Activated CD4-positive, alpha-beta T cell treated with anti-CD3 and anti-CD28 coated beads, Interleukin-2, Interleukin-6, amounts not matched to agents 100 ng/mL and 50 ng/mL, durations not matched to agents 16 hours and 8 hours (primary cell): ENCODE measurements at places on chromosomes 13 and 19.
A peak's percentile ranks its signal among the peaks of the same experiment; 100 is the strongest.

- DNase-seq = no peak
These were observed 3.1 kb downstream of the SLC25A15 start for GRCh38 chr13:40792284-40793051.

DNA sequence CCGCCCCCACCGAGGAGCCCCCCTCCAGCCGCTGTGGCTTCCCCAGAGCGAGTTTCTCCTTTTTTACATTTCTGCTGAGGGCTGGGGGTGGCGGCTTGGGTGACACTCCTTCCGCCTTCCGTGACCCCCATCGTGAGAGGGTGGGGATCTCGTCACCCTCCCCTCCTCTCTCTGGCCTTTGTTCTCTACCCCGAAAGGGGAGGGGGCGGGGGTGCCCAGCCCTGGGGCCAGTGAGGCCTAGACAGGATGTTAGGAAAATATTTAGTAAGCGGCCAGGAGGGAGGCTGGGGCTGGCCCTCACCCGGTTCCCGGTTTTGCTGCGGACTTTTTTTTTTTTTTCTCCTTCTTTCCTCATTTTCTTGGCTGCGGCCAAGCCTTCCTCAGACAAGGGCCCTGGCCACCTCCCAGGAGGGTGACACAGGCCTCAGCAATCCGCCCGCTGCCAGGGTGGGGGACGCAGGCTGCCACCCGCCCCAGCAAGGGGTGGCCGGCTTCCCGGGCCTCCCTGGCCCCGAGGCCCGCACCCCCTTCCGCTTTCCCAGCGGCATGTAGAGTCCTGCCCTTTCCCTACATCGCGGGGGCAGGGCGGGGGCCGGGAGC is 3.9 kb downstream of the MIDN start:
- DNase-seq = peak; percentile 77

DNA sequence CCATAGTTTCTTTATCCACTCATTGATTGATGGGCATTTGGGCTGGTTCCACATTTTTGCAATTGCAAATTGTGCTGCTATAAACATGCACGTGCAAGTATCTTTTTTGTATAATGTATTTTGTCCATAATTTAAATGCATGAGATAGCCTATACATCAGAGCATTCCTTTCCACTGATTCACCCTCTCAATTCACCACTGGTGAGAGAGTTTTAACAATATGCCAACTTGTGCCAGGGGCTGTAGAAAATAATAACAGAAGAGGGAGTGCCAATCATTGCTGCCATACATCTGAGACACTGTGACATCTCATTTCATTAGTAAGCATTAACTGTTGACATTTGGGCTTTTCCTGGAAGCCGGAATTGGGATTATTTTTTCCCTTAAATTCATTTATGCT is 125.1 kb downstream of the RAP2A start:
- no peak for DNase-seq

GRCh38 chr19:51075998-51076397 is 6.7 kb downstream of the KLK14 start:
- no peak for DNase-seq

DNA sequence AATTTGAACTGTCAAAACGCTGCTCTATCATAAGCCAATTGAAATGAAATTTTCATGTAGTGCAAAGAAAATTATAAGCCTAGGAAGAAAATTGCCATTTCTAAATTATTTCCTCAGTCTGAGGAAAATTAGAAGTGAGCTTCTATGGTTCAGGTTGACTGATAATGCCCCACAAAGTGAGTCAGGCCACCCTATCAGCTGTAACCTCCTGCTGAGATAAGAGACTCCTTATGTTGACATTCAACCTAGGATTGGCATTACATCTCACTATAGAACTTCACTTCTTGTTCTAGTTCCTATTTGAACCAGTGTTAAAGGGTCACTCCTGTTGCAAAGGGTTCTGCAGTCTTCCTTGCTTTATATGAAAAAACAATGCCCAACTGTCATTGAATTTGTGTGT is 32.6 kb upstream of the RFC3 start:
- DNase-seq = no peak

- DNase-seq = no peak
These were observed at the start of gene GNG8 for GRCh38 chr19:46635920-46636761. TSS of gene GNG8 (minus strand) at chr19:46636202. CDS start at chr19:46634682, 1,520 bp downstream.

GRCh38 chr13:92451060-92451459 is 775.5 kb upstream of the GPC6 start:
- no peak for DNase-seq

- no peak for DNase-seq
These were observed 213.6 kb upstream of the CSNK1A1L start for GRCh38 chr13:37319031-37319443.

GRCh38 chr13:27273658-27274425 is 3.2 kb downstream of the RASL11A start:
- DNase-seq = no peak

- DNase-seq = no peak
These were observed 8.3 kb upstream of the SHISA7 start for GRCh38 chr19:55451163-55451964.

GRCh38 chr19:43331435-43332010 is 22.0 kb upstream of the CD177 start:
- DNase-seq = no peak

GRCh38 chr19:19938449-19938848 is 37.7 kb downstream of the ZNF93 start:
- DNase-seq = no peak

DNA sequence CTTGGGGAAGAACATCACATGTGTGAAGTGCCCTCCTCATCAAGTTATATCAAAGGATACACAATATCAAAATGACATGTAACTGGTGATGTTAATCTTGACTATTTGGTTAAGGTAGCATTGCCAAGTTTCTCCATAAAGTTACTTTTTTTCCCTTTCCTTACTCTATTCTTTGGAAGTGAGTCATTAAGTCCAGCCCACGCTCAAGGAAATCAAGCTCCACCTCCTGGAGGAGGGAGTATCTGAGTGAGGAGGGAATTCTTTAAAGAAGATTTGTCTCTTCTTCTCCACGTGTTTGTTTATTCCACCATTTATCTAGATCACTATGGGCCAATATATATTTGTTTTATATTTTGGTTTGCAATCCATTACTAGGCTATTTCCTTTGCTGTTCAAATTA is 33.6 kb upstream of the FNDC3A start:
- no peak for DNase-seq

DNA sequence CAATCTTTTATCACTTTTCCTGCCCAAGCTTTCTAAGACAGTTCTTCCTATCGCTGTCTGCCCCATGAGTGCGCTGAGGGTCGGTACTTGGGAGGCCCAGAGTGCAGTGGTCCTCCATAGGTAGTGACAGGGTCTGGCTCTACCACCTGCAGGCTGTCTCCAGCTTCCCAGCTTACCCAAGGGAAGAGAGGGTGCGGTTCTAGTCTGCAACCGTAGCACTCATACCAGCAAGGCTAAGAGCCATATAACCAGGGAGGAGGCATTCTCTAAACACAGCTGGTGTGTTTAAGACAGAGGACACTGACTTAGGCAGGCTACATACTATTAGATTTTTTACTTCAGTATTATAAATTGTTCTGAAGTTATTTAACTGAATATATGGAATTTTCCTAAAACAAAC is 8.2 kb downstream of the PROZ start:
- DNase-seq = no peak

DNA sequence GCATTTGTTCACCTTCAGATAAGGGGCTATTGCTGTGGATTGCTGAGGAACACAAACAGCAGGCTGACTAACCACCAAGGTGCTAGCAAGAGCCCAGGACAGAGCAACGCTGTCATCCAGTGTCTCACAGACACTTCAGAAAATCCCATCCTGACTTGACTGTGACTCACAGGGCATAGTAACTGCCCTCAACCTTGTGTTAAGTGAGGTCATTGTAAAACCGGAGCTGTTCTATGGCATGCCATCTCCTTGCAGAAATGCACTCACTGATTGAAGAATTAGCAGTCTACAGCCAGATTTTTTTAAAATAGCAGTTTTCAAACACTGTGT is 51.1 kb downstream of the TNFRSF19 start:
- DNase-seq = peak; percentile 18

GRCh38 chr13:31756346-31756745 is 17.0 kb downstream of the RXFP2 start:
- DNase-seq = no peak

GRCh38 chr13:112837371-112838037 is 131.5 kb upstream of the MCF2L start:
- DNase-seq = no peak

- DNase-seq = no peak
These were observed 72.4 kb downstream of the KLF5 start for GRCh38 chr13:73131247-73131646.

- no peak for DNase-seq
These were observed 7.6 kb downstream of the ALOX5AP start for GRCh38 chr13:30742901-30743300.

GRCh38 chr19:44447916-44448674 is at the start of gene ZNF229:
TSS of gene ZNF229 (minus strand) at chr19:44448472. CDS start at chr19:44442847, 5,625 bp downstream.
- peak; percentile 67 for DNase-seq

DNA sequence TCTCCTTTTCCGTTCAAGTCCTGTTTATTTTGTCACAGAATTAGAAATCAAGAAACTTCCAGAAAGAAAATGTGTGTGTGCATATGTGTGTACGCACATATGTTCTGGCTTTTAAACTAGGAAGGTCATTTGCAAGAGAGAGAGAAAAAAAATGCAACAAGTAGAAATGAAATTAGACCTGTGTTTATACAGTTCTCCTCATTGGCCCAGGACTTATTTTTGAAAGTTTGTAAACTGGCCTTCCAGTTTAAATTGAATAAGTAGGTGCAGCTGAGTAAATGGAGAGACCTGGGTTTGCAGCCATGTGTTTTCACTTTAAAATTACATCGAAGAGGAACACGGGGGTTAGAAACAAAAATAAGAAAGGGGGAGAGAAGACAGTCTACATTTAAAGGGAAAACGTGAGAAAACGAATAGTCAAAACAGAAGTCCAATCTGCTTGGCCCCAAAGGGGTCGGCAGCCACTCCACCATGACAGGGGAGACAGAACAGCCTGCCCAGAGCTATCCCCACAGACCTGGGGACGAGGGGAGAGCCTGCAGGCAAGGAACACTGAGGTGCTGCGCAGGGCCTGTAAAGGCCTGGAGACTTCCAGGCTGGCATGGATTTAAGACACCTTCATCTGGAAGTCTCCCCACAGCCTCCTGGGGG is 216.8 kb upstream of the MAB21L1 start:
- DNase-seq = no peak

- DNase-seq = no peak
These were observed 1.6 kb downstream of the ESD start for GRCh38 chr13:46795321-46795720.

DNA sequence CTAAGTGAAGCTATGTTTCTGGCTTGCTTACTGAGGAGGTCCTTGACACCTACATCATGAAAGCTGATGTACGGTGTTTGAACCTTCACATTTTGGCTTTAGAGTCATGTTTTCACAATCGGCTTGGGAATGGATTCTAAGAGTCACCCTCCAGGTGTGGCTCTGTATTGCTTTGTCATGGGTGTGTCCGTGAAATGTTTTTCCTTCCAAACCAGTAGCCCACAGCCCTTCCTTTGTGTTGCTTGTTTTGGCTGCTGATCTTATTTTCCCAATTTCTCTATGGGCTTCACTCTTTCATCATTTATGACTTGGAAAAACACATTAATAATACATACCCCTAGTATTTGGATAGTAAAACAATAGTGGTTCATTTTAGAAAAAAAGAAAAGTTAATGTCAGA is 240.6 kb downstream of the GGACT start:
- DNase-seq = no peak

- DNase-seq = no peak
These were observed 214.9 kb downstream of the KLF5 start for GRCh38 chr13:73273745-73274144.

DNA sequence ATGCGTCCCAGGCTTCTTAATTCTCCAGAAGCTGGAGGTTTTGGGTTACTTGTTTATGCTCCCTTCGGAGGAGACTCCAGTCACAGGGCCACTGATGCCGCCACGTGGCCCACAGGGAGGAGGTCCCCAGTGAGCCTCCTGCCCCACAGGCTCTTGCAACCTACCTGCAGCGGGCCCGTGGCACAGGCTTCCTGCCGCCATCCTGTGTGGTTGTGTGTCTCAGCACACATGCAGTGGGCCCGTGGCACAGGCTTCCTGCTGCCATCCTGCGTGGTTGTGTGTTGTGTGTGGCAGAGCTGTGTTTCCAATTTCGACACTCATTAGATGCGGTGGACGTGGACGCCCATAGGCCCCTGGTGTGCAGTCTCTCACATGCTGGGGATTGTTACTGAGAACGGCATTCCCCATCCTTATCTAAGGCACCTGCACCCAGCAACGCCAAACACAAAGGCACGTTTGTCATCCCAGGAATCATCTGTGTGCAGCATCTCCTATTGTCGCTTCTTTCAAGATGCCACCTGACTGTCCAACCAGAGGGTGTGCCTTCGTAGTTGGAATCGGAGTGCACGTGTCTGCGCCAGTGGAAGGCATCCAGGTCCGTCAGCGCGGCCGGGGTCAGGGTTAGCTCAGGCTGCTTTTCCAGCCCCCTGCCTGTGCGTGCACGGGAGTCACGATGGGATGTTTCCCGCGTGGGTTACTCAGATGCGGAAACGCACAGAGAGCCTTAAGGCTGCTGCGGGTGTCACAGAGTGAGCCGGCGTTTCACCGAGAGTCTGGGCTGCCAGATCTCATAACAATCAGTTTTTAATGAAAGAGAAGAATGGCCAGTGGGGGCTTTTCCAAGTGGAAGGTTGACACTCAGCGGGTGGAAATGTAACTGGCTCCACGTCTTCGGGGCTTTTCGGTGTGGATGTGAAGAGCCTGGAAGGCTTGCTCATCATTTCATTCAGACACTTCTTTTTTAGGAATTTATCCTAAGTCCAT is 119.8 kb downstream of the ATP11A start:
- DNase-seq = no peak

DNA sequence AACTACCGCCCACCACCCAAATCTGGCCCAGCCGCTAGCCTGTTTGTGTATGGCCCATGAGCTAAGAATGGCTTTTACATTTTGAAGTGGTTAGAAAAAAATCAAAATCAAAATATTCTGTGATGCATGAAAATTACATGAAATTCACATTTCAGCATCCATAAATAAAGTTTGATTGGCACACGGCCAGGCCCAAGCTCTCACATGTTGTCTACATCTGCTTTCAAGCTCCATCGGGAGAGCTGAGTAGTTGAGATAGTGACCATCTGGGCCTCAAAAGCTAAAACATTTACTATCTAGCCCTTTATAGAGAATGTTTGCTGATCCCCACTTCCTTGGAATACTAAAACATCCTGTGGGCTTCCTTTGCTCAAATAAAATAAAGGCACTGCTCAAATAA is 14.5 kb downstream of the RFX2 start:
- DNase-seq = no peak

- DNase-seq = no peak
These were observed 84.4 kb downstream of the DPY19L3 start for GRCh38 chr19:32489971-32490370.
